Adipocyte (in vitro differentiated cells): ENCODE measurements at places on chromosomes 7 and 10.
A peak's percentile ranks its signal among the peaks of the same experiment; 100 is the strongest.

GRCh38 chr7:2149672-2150444, 82.9 kb downstream of the MAD1L1 start:
- DNase-seq = no peak

DNA sequence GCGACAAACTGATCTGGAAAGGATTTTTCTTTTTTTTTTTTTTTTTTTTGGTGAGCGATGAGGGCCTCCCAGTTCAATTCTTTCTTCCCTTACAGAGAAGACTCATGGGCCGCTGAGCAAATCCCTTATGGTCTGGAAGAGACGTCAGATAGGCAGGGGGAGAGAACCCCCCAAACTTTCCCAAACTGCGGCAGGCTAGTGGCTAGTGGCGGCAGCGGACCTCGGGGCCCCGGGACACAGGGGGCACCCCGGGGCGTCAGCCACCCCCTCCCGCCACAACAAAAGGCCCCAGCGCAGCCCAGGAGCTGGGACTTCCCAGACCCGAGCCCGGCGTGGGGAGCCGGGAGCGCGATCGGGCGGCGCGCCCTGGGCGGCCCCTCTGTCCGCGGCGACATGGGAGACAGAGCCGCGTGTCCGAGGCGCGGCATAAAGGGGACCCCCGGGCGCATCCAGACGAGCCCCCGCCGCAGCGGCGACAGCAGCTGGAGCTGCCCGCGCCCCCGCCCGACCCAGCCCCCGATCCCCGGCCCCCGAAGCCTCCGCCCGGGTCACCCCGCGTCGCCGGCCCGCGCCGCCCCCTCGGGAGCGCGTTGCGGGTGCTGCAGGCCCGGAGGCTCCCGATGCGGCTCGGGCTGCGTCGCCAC, 755 bp downstream of the FAM171A1 start:
- peak; percentile 68 for DNase-seq

DNA sequence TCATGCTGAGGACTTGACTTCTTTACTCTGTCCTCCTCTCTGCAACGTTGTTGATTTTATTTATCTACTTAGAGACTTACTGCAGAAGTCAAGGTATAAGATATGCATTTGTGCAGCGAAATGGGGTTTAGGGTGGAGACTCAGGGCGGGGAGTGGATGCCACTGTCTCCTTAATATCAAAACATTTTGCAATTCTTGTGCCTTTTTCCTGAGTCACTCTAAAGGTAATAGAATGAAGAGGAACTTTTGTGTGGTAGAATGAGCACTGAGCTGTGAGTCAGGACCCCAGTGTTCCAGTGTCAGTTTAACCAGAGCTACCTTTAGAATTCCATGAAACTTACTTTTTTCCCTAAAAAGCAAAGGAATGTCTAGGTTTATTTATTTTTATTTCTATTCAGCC, 78.2 kb downstream of the VTI1A start:
- DNase-seq = peak; percentile 25

GRCh38 chr7:81501220-81501619, 268.6 kb downstream of the HGF start:
- DNase-seq = peak; percentile 68

- DNase-seq = no peak
These were observed 14.3 kb downstream of the RHEB start for GRCh38 chr7:151505433-151505832.

GRCh38 chr10:23514321-23514720, 75.4 kb downstream of the OTUD1 start:
- no peak for DNase-seq

DNA sequence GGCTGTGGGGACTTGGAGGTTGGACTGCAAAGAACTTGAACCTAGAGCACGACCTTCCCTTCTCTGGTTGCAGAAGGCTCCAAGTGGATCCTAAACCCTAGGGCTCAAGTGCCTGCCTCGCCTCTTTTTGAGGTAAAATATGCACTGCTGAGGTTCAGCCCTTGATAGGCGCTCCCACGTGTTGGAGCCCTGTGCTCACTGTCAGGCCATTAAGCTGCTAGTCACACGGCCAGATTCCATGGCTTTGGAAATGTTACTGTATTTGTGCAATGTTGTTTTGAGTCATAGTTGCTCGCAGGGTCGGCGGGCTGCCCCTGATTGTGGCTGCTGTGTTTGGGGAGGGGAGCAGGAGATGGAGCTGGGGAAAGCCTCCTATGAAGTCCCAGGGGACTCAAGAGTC, 39.8 kb upstream of the PCBD1 start:
- DNase-seq = no peak

DNA sequence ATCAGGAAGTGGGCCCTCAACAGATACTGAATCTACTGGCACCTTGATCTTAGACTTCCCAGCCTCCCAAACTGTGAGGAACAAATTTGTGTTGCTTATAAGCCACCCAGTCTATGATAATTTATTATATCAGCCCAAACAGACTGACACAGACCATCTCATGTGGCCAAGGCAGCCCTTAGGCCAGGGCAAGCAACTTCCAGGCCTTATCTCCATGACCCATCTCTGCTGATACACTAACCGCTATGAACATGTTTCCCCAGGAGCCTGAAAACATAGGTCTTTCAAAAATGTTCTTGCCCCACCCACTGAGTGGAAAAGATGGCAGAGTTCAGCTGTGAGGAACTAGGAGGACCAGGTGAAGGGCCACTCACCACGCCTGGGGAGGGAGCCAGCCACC, 3.2 kb upstream of the BLOC1S2 start:
- DNase-seq = no peak

- DNase-seq = no peak
These were observed 236.7 kb downstream of the GLRX3 start for GRCh38 chr10:130372866-130373265.

DNA sequence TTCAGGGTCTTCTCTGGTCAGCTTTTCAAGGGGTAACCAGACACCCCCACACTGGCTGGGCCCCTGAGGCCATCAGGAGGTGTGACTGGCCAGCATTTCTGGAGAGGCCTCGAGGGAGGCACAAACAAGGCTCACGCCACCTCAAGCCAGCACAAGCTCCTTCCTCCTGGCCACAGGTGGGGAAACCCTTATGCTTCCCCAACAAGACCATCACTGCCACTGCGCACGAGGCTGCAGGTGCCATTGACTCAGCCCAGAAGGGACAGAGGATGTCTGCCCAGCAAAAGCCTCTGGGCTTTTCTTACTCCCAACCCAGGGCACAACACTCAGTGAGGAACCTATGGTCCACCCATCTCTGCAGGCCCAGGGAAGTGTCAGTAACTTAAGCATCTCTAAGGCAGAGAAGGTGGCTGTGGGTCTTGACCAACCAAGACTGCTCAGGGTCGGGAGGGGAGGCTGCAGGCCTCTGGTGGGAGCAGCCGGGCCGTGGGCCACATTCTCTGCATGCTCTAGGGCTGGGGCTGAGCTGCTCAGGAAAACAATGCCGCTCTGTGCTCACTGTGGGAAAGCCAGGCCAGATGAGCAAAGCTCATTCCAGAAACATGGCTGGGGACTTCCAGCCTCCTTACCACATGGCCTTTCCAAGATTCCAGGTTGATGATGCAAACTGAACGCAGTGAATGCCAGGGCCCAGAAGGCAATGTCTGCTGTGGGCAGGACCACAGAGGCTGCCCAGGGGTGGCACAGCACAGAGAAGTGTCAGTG, 24.2 kb upstream of the RASSF4 start:
- DNase-seq = peak; percentile 75

DNA sequence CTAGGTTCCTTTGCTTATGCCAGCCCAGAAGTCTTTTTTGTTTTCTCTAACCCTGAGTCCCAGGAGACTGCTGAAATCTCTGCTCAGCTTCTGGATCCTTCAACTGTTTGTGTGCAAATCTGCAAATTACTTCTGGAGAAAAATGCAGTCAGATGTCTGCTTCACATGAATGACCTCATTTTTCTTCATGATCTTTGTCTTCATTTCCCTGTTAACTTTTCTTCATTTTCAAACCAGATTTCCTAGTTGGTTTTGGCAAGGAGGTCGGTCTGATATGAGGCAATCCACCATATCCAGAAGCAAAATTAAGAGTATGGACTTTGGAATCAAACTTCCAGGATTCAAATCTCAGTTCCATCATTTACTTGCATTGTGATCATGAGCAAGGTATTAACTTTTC, 66.8 kb downstream of the ZNF503 start:
- peak; percentile 23 for DNase-seq

DNA sequence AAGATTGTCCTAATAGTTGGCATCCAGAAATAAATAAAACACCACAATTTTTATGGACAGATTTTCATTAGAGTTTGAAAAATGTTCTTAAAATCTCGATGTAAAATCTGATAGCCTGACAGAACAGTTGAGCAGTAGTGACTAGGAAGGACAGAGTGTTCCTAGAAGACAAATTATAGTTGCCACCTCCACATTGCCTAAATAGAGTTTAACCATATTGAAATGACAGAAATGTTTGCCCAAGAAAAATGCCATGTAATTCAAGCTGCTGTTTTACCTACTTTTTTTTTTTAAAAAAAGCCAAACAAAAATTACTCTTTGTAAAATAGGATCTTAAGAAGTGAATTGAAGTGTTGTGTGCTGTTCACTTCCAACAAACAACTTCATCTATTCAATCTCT, 8.9 kb upstream of the HERC4 start:
- DNase-seq = peak; percentile 29

DNA sequence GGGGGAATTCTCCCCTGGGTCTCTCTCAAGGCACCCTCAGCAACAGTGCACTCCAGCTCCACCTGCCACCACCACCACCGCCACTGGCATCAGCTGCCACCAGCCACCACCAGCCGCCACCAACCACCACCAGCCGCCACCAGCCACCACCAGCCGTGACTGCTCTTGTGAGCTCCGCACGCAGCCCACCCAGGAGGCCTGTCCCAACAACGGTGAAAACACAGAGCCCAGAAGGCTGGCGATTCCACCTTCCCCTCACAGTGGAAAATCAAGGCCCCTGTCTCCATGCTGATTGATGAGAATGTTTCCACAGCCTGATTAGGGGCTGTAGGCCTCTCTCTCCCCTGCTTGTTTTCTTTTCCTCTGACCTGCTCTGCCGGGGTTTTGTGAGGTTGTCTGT, 41.1 kb downstream of the COBL start:
- no peak for DNase-seq

DNA sequence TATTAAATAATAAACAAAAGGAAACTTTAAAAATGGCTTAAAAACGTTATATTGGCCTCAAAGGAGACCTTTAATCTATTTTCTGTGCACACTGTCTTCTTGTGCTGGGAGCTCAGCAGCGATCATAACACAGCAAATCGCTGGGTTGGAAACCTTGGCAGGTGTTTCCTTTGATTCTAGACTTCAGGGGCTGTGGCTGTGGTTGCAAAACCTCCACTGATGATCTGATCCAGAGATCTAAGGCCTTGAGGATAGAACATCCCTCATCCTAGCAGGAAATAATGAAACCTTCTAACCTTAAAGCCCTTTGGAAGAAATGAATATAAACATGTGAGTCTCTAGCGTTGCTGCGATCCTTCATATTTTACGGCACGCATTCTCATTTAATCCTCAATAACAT, 29.8 kb downstream of the CDHR3 start:
- DNase-seq = no peak

GRCh38 chr10:1499359-1499957, 237.9 kb downstream of the ADARB2 start:
- DNase-seq = no peak

- DNase-seq = peak; percentile 39
These were observed 738 bp downstream of the ETV1 start for GRCh38 chr7:13988731-13989125.

DNA sequence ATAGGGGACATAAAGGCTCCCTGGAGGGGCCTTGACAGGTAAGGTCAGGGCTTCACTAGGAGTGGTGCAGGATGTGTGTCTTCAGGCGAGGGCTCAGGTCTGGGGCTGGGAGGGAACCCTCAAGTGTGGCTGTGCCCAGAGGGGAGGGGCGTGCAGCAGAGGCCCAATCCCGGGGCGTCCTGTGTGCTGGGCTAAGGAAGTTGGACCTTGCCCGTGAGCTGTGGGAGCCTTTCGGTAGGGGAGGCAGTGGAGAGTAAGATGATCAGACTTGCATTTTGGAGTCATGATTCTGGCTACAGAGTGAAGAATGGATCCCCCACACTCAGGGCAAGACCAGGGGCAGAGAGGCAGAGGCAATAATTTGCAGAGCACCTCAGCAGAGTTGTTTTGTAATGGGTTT, 145.4 kb downstream of the BUB3 start:
- no peak for DNase-seq

- no peak for DNase-seq
These were observed at the start of gene CDK5 for GRCh38 chr7:151057506-151057988. TSS of gene CDK5 (minus strand) at chr7:151057897. CDS start at chr7:151057848, 49 bp downstream.

- no peak for DNase-seq
These were observed 50.3 kb downstream of the FAM53B start for GRCh38 chr10:124693801-124694416.

DNA sequence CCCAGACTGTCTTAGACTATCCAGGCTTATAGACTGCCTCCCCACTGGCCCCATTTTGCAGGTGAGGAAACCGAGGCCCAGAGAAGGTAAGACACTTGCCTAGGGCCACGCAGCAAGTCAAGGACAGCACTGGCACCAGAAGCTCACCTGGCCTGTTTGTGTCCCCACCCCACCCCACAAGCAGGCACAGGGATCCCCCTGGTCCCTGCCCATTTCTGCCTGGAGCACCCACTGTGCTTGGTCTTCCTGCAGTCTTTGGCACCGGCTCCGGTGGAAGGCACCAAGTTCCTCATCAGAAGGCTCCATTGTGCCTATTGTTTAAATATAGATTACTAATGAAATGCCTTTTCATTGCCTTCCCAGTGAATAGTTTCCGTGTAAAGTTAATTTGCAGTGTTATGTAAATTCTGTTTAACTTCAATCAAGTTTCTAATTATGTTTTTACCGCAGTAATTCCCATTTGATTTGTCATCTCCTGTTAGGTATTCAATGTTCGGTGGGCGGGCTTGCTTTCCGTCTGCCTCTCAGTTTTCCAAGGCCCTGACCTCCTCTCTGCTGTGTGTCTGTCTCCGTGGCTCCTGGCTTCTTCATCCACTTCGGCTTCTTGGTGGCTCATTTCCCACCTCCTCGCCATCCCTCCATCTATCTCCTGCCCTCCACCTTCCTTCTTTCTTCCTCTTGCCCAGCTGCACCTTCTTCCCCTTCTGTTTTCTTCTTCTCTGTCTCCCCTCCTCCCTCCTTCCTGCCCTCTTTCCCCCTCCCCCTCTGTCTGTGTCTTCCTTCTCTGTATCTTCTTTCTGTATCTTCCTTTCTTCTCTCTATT, 75.8 kb downstream of the ZMIZ1 start:
- no peak for DNase-seq
